ENCODE measurements at places on chromosomes 3 and 15.
A peak's percentile ranks its signal among the peaks of the same experiment; 100 is the strongest.

DNA sequence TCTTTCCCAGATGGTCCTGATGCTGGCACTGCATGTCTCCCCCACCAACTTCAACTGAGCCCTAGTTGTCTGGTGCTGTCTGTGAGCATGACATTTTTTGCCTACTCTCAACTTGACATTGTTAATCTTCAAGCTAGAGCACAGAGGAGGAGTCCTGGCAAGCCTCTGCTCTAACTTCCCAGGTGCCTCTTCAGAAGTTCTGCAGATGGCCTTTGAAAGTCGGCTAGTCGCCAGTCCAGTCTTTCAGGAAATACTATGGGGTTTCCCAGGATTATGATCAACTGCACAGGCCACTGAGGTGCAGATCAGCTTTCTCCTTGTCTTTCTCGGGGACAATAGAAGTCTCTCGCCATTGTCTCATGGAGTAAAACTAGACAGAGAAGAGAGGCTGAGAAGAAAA lies 86.7 kb downstream of the ST8SIA2 start:
- no peak for DNase-seq

GRCh38 chr3:147651107-147651778 lies 242.1 kb downstream of the ZIC1 start:
- DNase-seq, result no peak

DNA sequence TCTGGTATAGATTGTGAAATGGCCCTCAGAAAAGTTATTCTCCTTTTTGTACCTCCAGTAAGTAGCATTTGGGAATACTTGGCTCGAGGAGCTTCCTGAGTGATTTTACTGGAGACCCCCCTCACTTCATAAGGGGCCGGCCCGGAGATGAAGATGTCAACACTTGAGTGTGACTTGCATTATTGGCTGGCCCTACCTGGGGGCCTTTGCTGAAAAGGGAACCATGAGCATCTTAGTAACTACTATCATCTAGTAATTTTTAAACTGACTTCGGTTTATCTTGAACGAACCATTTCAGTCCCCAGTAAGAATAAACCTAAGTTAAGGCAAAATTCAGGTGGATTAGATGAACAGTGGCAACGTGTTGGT lies 1.3 kb downstream of the FAIM start:
- DNase-seq, result no peak

- DNase-seq, result peak; percentile 39
Measured at GRCh38 chr3:160140756-160141155, 84.5 kb upstream of the C3orf80 start.

- no peak for DNase-seq
Measured at GRCh38 chr3:183987000-183987600, 30.6 kb downstream of the ABCC5 start.

DNA sequence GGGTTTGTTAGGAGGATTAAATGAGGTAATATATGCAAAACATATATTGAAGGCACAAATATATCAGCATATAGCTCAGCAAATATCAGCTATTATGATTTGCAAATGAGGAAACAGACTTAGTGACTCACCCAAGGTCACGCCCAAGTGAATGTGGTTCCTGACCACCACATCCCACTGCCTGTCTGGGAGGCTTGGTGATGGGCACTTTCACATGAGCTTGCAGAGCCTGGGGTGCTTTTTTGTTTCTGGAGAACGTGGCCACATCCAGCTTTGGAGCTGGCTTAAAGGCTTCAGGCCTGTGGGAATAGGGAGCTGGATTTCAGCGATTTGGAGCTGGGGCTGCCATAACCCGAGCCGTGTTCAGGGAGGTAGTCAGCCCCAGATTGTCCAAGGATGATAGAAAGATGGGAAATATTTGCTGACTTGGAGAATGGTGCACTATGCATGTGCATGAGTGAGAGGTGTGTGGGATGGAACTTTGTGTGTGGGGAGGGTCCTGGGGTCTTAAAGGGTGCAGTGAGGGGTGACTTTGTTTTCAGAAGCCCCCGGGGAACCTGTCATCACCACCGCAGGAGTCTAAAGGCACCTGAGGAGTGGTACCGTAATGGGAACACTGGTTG lies 12.0 kb upstream of the FGD5 start:
- peak; percentile 26 for DNase-seq

DNA sequence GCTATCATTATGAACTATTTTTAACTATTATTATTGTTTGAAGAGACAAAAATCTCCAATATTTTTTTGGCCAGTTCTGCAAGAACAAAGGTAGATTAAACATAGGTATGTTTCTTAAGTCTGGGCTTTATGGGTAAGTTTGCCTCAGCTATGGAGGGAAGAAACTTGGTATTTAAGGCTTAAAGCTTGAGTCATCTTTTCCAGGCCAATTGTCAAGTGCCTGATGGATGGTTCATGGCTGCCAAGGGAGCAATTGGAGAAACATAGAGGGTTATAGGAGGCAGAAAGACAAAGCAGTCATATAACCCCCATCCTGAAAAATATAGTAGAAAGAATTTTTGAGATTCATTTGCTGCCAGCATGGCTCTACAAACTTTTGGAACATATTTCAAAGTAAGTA lies 7.2 kb upstream of the STAC start:
- DNase-seq, result no peak

DNA sequence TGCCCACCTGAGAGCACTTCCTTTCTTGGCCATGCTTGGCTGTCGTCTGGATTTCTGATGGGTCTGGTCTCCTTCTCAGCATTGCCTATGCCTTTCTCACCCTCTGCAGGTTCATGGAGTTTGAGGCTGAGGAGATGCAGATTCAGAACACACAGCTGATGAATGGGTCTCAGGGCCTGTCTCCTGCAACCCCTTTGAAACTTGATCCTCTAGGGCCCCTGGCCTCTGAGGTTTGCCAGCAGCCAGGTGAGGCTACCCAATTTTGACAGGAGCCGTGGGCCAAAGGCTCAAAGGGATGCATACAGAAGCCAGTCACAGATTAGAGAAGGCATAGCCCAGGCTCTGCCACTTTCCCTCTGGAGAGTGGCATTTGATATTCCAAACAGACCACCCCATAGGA lies 10.5 kb downstream of the NUTM1 start:
- DNase-seq, result no peak

- no peak for DNase-seq
Measured at GRCh38 chr15:60526127-60526616, 47.2 kb upstream of the ICE2 start.

DNA sequence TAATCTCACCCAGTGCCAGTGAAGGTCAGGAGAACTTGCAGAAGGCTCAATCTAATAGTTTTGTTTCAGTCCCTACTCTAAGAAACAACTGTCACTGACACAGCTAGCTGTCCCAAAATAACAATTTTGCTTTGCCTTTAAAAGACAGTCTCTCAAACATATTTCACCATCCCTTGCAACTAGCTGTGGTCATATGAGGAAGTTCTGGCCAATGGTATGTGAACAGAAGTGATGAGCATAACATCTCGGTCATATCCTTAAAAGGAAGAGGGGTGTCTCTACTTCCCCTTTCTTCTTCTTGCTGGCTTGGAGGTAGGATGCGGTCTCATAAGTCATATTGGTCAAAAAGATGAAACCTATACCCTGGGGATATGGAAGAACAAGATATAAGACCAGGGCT lies 198.1 kb downstream of the NEK10 start:
- DNase-seq, result no peak

DNA sequence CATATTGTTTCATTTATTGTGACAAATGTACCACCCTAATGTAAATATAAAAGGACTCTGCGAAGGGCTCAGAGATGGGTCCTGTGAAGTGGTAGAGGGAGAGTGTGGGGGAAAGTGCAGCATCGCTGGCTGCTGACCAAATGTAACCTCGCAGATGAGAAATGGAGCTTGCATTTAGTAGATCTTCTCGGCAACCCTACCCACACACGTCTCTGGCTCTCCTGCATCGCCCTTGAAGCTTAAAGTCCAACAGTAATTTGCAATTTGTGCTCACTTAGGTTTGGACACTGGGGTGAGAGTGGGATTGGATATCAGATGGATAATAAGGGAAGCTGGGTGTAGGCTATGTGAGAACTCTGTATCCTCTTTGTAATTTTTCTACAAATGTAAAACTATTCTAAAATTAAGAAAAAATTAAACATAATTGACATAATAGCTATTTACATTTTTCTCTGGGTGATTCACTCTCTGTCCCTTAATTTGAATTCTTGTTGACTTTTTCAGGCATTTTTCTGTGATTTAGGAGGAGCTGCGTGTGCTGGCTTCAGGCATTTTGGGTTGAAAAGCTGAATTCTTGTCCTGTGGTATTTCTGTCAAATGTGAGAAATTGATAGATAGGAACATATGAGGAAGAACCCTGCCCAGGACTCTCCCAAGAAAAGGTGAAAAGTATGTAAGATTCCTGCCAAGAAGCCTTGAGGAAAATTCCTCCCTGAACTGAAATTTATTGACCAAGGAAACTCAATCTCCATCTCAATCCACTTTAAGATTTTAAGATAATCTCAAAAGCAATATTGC lies 524.7 kb upstream of the MCTP2 start:
- no peak for DNase-seq

- DNase-seq, result no peak
Measured at GRCh38 chr15:69910514-69910913, 187.2 kb downstream of the TLE3 start.

GRCh38 chr3:38579141-38579540 lies 70.3 kb downstream of the SCN5A start:
- DNase-seq, result peak; percentile 8

GRCh38 chr3:152976239-152976638 lies 141.3 kb downstream of the P2RY1 start:
- DNase-seq, result no peak

DNA sequence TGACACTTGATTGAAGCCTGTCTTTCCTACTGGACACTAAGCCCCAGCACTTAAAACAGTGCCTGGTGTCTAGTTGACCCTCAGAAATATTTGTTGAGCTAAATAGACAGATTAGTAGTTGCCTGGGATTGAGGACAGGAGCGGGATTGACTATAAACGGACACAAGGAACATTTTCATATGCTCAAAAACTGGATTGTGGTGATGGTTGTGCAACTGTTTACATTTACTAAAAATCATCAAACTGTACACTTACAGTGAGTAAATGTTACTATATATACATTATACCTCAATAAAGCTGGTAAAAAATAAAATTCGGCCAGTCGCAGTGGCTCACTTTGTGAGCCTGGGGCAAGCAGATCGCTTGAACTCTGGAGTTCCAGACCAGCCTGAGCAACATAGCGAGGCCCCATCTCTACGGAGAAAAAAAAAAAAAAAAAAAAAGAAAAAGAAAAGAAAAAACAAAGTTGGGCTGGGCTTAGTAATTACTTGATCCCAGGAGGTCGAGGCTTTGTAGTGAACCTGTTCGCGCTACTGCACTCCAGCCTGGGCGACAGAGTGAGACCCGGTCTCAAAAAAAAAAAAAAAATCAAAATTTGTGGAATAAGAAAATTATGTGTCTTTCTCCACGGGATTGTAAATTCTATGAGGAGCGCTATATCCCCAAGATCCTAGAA lies 632 bp upstream of the IDH3A start:
- DNase-seq, result no peak

DNA sequence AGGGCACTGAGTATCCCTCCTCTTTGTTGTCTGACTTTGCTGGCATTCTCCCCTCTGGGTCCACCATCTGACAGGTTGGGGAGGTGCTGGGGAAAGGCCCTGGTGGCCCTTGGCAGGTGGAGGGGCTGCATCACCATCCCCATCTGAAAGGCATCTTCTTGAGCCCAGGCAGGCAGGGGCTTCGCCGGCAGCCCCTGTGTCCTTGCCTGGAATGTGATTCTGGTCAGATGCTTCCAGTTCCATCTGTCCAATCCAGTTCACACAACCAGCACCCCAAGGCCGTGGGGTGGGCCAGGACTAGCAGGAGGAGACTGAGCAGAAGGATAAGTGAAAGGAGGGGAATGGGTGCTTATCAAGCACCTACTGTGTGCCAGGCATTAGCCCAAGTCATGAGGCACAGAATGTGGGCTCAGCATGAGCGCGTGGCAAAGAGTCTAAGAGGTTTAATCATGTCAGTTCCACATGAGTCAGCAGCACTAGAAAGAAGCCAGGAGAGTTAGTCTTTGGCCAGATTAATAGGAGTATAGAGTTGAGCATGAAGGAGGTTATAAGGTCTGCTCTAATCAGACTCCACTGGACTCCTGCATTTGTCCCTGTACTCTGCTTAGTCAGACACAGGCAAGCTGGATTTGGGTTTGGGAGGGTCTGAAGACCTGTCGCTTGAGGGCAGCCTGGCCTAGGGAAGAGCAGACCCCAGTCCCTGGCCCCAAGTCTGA lies 10.5 kb upstream of the TXNRD3 start:
- DNase-seq, result no peak

- peak; percentile 94 for DNase-seq
Measured at GRCh38 chr3:14431917-14432834, 29.8 kb downstream of the SLC6A6 start.

GRCh38 chr3:144810160-144810559 lies 838.5 kb downstream of the DIPK2A start:
- no peak for DNase-seq

- no peak for DNase-seq
Measured at GRCh38 chr3:187733371-187733770, 11.9 kb downstream of the BCL6 start.

DNA sequence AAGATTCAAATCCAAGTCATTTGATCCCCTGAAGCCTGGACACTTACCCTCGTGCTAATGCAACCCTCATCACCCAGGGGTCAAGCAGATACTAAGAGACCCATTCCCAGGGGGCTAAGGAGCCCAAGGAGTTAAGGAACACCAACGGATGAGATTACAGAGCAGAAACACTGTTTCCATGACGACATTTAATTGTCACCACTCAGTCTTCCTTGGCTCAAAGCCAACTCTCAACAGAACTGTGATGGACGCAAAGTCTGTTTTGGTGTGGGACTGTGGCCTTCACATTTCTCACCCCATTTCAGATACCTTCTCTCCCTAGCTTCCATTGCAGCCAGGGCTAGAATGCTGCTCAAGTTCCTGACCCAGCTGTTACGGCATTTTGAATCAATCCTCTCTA lies 383.5 kb upstream of the WNT5A start:
- DNase-seq, result no peak

- no peak for DNase-seq
Measured at GRCh38 chr15:42582569-42583375, 7.4 kb downstream of the STARD9 start.

GRCh38 chr15:95826412-95827195 lies 503.9 kb upstream of the NR2F2 start:
- no peak for DNase-seq

DNA sequence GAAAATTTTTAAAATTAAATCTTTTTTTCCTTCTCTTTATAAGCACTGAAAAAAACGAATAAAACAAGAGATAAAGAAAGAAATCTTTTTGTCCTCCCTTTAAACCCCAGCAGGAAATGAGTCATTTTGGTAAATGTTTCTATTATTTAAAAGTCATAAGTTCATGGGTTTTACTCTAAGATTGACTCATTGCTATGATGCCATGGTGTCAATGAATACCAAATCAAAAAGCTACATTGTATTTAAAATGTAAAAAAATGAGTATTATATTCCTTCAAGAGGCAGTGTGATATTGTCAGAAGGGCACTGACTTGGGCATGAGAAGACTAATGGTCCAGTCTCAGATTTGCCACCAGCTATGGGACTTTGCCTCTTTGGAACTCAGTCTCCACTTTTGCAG lies 303.4 kb upstream of the DNAJC19 start:
- no peak for DNase-seq
